Esophagus squamous epithelium (tissue), 5 donors: ENCODE measurements at places on chromosomes 13 and 19.

GRCh38 chr19:45621389-45621788 is 17.8 kb downstream of the EML2 start:
- H3K27ac ChIP-seq = no peak overlapping the region
- no peak for DNase-seq
- no peaks in the 10 kb centered on the region for H3K4me1 ChIP-seq
- no peaks in the 10 kb centered on the region for H3K27me3 ChIP-seq
- H3K36me3 ChIP-seq = peaks cover 20% of the 10 kb centered on the region
- H3K4me3 ChIP-seq = no peak overlapping the region

DNA sequence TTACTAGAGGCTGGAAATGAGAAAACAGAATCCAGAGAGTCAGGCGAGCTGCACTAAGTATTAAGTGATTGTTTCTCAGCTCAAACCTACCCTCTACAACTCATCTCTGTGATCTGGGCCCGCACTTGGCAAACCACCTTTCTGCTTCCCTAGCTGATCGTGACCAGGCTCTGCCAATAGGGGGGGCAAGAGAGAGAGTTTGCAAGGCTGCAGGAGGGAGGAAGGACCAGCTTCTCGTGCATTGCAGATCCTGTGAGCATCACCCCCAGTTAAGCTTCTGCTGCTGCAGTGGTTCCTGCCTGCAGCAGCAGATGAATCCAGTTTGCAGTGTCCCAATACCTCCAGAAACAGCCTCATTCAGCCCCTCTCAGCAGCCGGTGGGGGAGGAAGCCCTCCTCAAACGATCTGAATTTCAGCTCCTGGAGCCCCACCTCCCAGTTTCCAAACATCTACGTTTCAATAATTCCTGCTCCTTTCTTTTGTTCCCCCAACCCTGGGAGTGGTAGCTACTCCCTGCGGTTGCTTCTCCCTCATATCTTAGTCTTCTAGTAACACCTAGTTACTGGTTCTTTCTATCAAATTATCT is 20.0 kb downstream of the XRCC1 start:
- DNase-seq = no peak
- no peak overlapping the region for H3K4me3 ChIP-seq
- peaks cover 37% of the 10 kb centered on the region for H3K36me3 ChIP-seq
- H3K27ac ChIP-seq = no peak overlapping the region
- H3K27me3 ChIP-seq = no peaks in the 10 kb centered on the region

- H3K27ac ChIP-seq = no peak overlapping the region
- no peak for DNase-seq
- H3K36me3 ChIP-seq = peaks cover 69% of the 10 kb centered on the region
Measured at GRCh38 chr19:55091955-55092354, 16.3 kb downstream of the EPS8L1 start.

DNA sequence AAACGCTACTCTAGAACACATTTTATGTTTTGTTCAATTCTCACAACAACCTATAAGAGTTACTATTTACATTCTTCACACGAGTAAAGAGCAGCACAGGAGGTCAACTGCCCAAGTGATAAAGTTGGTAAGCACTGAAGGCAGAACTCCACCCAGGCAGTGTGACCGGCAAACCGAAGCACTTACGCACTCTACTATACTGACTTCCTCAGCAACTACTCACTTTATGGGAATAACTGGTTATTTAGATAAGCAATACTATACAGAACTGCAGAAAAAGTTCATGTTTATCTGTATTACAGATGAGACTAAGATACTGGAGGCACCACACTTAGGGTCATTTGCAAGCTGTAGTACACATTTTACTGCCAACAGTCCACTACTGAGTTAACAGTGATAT is 28.8 kb downstream of the FOXO1 start:
- H3K4me3 ChIP-seq = no peak overlapping the region
- DNase-seq = no peak
- no peaks in the 10 kb centered on the region for H3K27me3 ChIP-seq
- H3K4me1 ChIP-seq = peaks cover 34% of the 10 kb centered on the region
- H3K36me3 ChIP-seq = no peaks in the 10 kb centered on the region

GRCh38 chr13:19985219-19985556 is 26.7 kb downstream of the ZMYM2 start:
- no peaks in the 10 kb centered on the region for H3K36me3 ChIP-seq
- H3K27ac ChIP-seq = no peak overlapping the region
- H3K4me1 ChIP-seq = peaks cover 24% of the 10 kb centered on the region
- H3K27me3 ChIP-seq = no peaks in the 10 kb centered on the region

- no peak overlapping the region for H3K27ac ChIP-seq
- no peaks in the 10 kb centered on the region for H3K27me3 ChIP-seq
- DNase-seq = no peak
- no peak overlapping the region for H3K4me3 ChIP-seq
- H3K4me1 ChIP-seq = no peaks in the 10 kb centered on the region
Measured at GRCh38 chr19:18264971-18265540, 9.2 kb downstream of the IQCN start.

DNA sequence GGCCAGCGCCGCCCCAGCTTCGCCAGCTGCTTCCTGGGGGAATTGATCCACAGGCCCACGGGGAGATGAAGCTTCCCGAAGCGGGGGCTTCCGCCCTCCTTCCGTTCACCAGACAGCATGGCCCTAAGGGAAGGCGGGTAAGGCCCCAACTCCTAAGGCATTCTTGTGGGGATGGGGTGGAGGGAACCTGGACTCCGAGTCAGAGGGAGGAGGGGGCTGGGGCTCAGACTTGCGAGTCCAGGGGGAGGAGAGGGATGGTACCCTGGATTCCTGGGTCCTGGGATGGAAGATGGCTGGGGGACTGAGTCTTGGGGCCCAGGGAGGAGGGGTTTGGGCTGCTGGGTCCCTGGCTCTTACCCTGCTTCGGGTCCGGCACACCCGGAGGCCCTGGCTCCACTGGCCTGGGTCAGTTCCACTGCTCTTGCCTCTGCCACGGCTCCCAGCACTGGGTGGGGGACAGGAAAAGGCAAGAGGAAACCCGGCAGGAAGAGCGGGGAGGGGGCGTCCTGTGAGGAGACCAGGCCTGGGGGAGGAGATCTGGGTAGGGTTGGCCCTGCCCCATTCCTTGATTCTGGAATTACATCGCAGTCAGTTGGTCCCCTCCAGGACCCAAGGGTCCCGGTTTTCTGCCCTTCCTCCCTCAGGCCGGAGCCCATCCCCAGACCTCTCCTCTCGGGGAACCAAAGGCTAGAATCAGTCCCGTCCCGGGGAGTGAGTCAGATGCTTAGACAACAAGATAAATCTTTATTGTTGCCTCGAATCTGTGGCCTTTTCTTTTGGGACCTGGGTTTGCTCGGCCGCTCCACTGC is at the start of gene RASIP1:
Gene RASIP1, minus strand, starts transcription at position 447 of the 809 bp plus-strand sequence. Its CDS starts 328 bp downstream, at position 119.
- peak within 1 kb of the TSS; percentile 78 for H3K4me3 ChIP-seq
- peak within 1 kb of the TSS; percentile 86 for H3K27ac ChIP-seq
- peaks cover 22% of the 10 kb centered on the region for H3K4me1 ChIP-seq
- no peaks in the 10 kb centered on the region for H3K27me3 ChIP-seq
- no peaks in the 10 kb centered on the region for H3K36me3 ChIP-seq
- no peak for DNase-seq

GRCh38 chr19:33447336-33448158 is 74.0 kb downstream of the CEBPG start:
- no peak overlapping the region for H3K4me3 ChIP-seq
- no peak for DNase-seq
- no peaks in the 10 kb centered on the region for H3K4me1 ChIP-seq
- no peak overlapping the region for H3K27ac ChIP-seq
- no peaks in the 10 kb centered on the region for H3K27me3 ChIP-seq

DNA sequence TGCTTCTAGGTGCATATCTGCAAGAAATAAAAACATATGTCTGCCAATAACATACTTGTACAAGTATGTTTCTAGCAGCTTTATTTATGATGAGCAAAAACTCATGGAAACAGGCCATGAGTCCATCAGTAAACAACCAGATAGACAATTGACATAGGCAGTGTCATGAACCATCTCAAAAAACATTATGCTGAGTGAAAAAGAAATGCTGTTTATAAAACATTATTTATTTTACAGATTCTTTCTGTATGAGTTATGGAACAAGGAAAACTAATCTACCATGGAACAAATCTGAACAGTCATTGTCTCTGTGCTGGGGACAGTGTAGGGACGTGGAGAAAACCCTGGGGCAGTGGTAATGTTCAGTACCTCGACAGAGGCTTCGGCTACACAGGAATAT is 283.9 kb downstream of the UQCRFS1 start:
- H3K4me3 ChIP-seq = no peak overlapping the region
- H3K4me1 ChIP-seq = no peaks in the 10 kb centered on the region
- DNase-seq = no peak
- H3K27ac ChIP-seq = no peak overlapping the region
- no peaks in the 10 kb centered on the region for H3K36me3 ChIP-seq

GRCh38 chr13:114141261-114141996 is 9.0 kb upstream of the RASA3 start:
- H3K27ac ChIP-seq = no peak overlapping the region
- no peak overlapping the region for H3K4me3 ChIP-seq
- H3K27me3 ChIP-seq = no peaks in the 10 kb centered on the region
- peaks cover 36% of the 10 kb centered on the region for H3K4me1 ChIP-seq
- no peaks in the 10 kb centered on the region for H3K36me3 ChIP-seq

GRCh38 chr19:42202290-42202880 is 15.1 kb downstream of the DEDD2 start:
- DNase-seq = no peak
- H3K36me3 ChIP-seq = peaks cover 17% of the 10 kb centered on the region
- no peaks in the 10 kb centered on the region for H3K27me3 ChIP-seq
- no peak overlapping the region for H3K4me3 ChIP-seq

DNA sequence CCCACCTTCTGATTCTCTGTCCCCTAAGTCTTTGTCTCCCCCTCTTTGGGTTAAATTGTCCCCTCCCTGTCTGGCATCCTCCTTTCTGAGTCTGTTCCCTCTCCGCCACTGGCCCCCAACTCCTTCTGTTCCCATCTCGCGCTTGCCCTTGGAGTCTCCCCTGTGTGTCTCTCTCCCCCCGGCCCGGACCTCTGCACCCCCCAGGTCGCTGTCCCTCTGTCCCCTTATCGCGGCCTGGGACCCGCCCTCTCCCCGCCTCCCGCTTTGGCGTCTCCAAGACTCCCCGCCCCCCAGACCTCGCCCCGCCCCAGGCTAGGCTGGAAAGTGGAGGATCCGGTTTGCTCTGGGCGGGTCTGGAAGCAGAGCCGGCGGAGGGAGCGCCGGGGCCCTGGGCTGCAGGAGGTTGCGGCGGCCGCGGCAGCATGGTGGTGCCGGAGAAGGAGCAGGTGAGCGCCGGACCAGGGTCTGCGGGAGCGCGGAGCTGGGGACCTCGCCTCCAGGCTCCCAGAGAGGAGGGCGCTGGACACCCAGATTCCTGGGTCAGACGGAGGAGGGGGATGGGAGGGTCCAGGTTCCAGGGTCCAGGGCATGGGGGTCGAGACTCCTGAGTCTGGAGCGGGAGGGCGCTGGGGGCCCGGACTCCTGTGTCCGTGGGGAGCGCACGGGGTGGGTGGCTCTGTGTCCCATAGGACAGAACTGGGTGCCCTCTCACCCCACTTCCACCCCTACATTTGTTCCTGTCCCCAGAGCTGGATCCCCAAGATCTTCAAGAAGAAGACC is at the start of gene TRPM4:
Gene TRPM4, plus strand, starts transcription at position 348 of the 780 bp plus-strand sequence. Its CDS starts 75 bp downstream, at position 423.
- no peak for DNase-seq
- H3K36me3 ChIP-seq = no peaks in the 10 kb centered on the region
- no peaks in the 10 kb centered on the region for H3K27me3 ChIP-seq
- H3K4me3 ChIP-seq = peak within 1 kb of the TSS; percentile 72
- H3K4me1 ChIP-seq = peaks cover 15% of the 10 kb centered on the region
- H3K27ac ChIP-seq = peak within 1 kb of the TSS; percentile 88

- no peaks in the 10 kb centered on the region for H3K36me3 ChIP-seq
- no peaks in the 10 kb centered on the region for H3K4me1 ChIP-seq
- DNase-seq = no peak
- no peak overlapping the region for H3K27ac ChIP-seq
- no peak overlapping the region for H3K4me3 ChIP-seq
Measured at GRCh38 chr13:114334305-114335053, 20.2 kb downstream of the CHAMP1 start.

GRCh38 chr19:49557641-49558325 is 22.6 kb downstream of the NOSIP start:
- no peaks in the 10 kb centered on the region for H3K27me3 ChIP-seq
- H3K4me3 ChIP-seq = no peak overlapping the region
- no peak overlapping the region for H3K27ac ChIP-seq

- H3K4me3 ChIP-seq = no peak overlapping the region
- no peaks in the 10 kb centered on the region for H3K36me3 ChIP-seq
- DNase-seq = no peak
- no peaks in the 10 kb centered on the region for H3K27me3 ChIP-seq
- H3K4me1 ChIP-seq = no peaks in the 10 kb centered on the region
Measured at GRCh38 chr13:95564733-95565291, 12.3 kb downstream of the CLDN10 start.

- H3K4me3 ChIP-seq = no peak overlapping the region
- H3K4me1 ChIP-seq = no peaks in the 10 kb centered on the region
- H3K27me3 ChIP-seq = no peaks in the 10 kb centered on the region
- peaks cover 100% of the 10 kb centered on the region for H3K36me3 ChIP-seq
- DNase-seq = no peak
Measured at GRCh38 chr13:98883998-98884397, 93.9 kb downstream of the DOCK9 start.

DNA sequence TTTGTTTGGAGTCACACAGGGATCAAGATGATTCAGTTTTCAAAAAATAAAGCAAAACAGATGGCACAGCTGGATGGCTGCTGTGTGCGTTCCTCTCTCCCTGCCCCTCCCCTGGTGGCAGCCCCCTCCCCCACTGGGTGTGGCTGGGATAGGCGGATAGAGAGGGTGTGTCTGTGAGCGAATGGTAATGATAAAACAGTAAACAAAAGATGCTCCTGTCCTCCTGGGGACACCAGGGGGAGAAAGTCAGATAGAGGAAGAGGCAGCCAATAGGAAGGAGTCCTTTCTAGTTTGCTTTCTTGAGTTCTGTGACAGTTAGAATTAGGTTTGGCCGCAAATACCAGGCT is 6.5 kb downstream of the TMEM255B start:
- no peak for DNase-seq
- no peak overlapping the region for H3K27ac ChIP-seq
- H3K4me3 ChIP-seq = no peak overlapping the region
- peaks cover 4% of the 10 kb centered on the region for H3K4me1 ChIP-seq

DNA sequence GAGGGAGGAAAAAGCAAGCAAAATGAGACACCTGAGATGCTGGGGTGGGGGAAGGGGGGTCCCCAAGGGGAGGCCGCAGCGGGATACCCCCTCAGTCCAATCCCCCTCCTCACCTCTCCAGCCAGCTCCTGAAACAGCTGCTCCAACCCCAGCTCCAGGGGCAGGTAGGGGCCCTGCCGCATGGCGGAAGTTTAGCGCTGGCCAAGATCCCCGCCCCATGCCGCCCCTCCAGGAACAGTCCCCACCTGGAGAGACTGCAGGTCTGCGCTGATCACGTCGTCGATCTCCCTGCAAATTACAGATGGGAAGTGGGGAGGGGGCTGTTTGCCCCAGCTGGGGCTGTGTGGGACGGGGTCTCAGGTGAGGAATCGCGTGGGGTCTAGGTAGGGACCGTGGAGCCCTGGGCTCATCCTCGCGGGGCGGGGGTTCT is 9.0 kb downstream of the CAPN12 start:
- no peak for DNase-seq
- H3K36me3 ChIP-seq = peaks cover 9% of the 10 kb centered on the region
- H3K27me3 ChIP-seq = no peaks in the 10 kb centered on the region
- peak overlapping the region; percentile 54 for H3K4me3 ChIP-seq
- peak overlapping the region; percentile 77 for H3K27ac ChIP-seq
